ENCODE measurements at places on chromosomes 1 and 21.
A peak's percentile ranks its signal among the peaks of the same experiment; 100 is the strongest.

DNA sequence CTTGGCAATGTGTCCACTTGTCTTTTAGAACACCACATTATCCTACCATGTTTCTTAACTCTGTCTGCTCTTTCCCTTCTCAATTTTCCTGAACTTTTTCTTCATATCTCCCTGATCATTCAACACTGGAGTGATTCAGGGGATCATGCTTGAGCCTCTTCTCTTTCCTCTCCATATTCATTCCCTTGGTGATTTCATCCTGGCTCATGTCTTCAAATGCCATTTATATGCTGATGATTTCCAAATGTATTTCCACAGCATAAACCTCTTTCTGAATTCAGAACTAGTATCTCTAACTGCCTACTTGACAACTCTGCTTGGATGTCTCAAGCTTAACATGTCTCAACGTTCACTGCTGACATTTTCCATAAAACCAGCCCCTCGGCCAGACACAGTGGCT, 8.5 kb upstream of the IVL start:
- no peak for DNase-seq

- DNase-seq: peak; percentile 66
Observed at GRCh38 chr1:36328713-36329112, 5.3 kb upstream of the EVA1B start.

- DNase-seq: no peak
Observed at GRCh38 chr1:186308264-186309060, 66.6 kb downstream of the TPR start.

- DNase-seq: peak; percentile 14
Observed at GRCh38 chr1:208500375-208500774, 256.2 kb upstream of the PLXNA2 start.

GRCh38 chr1:42043811-42044210, 109.4 kb upstream of the GUCA2B start:
- DNase-seq: no peak

- DNase-seq: no peak
Observed at GRCh38 chr1:24866211-24867083, 63.6 kb downstream of the RUNX3 start.

- no peak for DNase-seq
Observed at GRCh38 chr1:162901243-162901642, 40.3 kb upstream of the CCDC190 start.

- no peak for DNase-seq
Observed at GRCh38 chr1:231091831-231092301, 51.8 kb upstream of the FAM89A start.

- no peak for DNase-seq
Observed at GRCh38 chr1:226133504-226134123, 52.9 kb downstream of the ACBD3 start.

DNA sequence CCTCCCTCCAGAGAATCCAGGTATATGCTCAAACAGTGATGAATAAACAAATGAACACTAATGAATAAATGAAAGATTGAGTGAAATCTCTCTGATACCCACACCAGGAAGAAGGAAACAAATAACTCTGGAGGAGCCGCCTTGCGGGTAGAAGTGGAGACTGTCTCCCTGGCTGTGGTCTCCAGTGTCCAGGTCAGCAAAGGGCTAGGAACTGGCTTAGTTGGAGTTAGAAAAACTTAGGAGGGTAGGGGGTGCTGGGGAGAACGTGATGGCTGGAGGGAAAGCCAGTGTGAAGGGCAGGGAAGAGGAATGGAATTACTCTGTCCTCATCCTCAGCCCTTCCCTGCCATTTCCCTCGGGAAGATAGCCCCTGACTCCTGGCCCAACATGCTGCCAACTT, 537 bp downstream of the RHBDL2 start:
- DNase-seq: peak; percentile 6

DNA sequence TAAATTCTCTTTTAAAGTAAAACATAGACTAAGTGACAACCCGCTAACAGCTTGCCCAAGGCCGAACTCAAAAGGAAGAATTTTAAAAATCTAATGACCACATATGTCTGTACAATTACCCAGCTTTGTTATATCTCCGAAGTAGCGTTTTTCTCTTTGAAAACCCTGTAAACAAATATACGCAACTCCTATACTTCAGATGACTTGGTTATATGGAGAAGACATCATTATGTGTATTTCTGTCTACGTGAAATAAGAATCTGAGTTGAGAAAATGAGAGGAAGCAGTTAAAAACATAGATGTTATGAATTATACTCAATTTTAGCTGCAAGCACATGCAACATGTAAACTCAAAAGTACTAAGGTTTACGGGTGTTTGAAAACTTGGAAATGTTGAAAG, 2.0 kb downstream of the PBX1 start:
- DNase-seq: peak; percentile 20

- peak; percentile 46 for DNase-seq
Observed at GRCh38 chr1:58815686-58816071, 31.8 kb upstream of the JUN start.

DNA sequence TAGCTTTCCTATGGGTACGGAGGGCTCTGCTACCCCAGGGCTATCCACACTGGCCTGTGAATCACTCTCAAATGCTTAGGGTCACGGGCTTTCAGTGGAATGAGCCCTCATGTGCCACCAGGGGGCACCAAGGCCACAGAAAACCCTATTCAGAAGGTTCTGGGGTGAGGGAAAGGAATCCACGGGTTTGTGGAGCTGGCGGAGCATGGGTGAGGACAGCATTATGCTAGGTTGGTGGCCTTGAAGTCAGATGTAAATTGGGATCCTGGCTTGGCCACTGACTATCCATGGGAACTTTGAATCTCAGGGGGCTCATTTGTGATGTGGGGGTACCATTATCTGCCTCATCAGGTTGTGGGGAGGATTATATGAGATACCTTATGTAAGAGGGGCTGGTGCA, 5.1 kb upstream of the LAMTOR5 start:
- DNase-seq: peak; percentile 48

GRCh38 chr1:99282536-99282935, 18.2 kb downstream of the PLPPR4 start:
- DNase-seq: no peak

DNA sequence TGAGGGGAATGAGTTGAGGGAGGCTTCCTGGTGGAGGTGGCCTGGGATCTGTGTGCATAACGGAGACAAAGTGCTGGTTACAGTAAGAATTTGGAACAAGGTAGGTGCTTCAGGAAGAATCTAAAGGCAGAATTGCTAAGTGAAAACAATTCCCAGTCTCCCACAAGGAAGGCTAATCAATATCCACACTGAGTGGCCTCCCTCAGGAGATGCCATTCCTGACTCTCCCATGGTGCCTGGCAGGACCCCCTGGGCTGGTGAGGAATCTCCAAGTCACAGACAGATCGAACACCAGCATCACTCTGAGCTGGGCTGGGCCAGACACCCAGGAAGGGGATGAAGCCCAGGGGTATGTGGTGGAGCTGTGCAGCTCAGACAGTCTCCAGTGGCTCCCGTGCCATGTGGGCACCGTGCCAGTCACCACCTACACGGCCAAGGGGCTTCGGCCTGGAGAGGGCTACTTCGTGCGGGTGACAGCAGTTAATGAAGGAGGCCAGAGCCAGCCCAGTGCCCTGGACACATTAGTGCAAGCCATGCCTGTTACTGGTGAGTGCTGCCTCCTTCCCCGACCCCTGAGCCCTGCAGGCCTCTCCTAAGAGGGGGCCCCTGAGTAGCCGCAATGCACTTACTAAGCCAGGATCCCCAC, 30.7 kb downstream of the IGFN1 start:
- no peak for DNase-seq

GRCh38 chr1:5815211-5815610, 177.0 kb downstream of the NPHP4 start:
- DNase-seq: no peak

DNA sequence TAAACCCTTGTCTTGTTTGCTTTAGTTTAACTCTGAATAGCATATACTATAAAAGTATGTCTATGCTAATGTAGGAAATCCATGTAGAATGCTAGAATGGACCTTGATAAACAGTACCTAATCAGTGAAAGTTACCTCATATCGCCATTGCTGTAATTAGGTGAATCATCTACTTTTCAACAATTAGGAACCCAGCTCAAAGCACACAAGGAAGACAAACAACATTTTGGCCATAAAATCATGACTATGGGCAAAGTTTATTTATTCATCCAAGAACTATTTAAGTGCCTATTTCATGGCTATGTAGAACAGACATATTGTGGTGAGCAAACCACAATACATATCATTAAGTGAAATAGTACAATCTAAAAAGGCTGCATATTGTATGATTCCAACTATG, 1043.2 kb downstream of the BRINP3 start:
- no peak for DNase-seq

DNA sequence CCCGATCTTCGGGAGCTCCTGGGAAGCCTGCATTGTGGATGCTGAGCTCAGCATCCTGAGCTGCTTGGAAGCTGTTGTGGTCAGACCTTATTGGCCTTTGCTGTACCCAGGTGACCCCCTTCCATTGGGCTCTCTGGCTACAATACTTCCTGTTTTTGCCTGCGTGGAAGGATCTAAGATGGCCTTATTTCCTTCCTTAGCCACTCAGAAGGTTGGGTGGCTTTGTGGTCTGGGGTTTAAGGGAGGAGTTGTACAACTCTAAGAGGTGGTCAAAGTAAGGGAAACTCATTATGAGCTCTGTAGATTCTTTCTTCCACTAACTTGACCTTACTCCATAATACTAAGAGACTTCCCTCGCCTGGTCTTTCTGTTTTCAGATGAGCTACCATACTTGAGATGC, 17.7 kb downstream of the PFKFB2 start:
- no peak for DNase-seq

DNA sequence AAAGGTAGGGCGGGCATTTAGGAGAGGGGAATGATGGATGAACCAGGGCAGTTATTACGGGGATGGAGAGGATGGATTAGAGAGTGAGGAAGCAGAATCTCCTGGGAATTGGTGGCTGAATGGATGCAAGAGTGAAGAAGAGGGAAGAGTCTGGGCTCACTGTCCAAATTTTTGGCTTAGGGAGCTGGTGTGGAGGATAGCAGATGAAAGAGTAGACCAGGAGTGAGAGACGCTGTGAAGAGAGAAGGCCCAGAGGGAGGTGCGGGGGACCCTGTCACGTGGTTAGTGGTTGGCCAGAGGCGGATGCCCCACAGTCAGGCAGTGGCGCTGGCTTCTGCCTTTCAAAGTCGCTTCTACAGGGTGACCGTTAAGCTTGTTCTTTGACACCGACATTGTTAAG, 78.4 kb downstream of the PEX14 start:
- DNase-seq: no peak

GRCh38 chr1:73593364-73593763, 604.6 kb downstream of the LRRIQ3 start:
- peak; percentile 26 for DNase-seq

DNA sequence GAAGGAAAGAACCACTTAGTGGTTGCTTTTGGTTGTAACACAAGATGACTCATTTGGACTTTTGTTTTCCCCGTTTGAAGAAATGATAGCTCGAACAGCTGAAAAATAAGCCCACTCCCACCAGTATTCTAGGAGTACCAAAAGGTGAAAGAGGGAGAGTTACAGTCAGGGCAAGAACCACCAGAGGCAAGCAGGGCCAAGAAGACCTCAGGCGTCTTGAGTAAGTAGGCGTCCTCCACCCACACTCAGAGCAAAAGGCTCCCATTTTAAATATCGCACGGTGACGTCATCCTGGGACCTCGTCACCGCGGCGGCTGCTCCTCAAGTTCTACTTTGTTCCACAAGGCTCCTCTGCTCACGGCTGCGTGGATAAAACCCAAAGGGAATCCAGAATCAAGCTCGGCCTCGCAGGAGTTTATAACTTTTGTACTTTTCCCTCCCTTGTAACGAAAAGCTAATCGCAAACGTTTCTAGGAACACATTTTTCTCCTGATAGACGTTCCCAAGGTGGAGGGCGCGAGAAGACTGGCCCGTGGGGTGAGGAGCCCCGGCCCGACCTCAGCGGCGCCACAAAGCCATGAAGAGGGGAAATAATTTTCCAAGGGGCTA, 1.2 kb downstream of the BTG3 start:
- peak; percentile 95 for DNase-seq

DNA sequence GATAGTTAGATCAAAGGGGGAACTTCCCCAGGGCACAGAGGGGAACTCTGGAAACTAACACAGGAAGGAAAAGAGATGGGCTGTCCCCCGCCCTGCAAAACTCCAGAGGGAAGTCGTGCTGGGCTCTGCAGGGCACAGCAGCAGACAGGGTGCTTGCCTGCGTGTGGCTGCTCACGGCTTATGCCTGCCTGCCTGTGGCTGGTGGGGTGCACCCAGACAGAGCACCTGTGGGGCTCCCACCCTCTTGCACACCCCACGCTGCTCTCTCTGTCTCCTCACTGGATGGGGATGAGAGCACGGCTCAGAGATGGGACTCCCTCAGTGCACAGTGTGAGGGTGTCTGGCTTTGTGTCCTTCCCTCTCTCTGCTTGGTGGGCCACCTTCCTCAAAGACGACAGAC, 13.5 kb upstream of the ETV3L start:
- peak; percentile 25 for DNase-seq

DNA sequence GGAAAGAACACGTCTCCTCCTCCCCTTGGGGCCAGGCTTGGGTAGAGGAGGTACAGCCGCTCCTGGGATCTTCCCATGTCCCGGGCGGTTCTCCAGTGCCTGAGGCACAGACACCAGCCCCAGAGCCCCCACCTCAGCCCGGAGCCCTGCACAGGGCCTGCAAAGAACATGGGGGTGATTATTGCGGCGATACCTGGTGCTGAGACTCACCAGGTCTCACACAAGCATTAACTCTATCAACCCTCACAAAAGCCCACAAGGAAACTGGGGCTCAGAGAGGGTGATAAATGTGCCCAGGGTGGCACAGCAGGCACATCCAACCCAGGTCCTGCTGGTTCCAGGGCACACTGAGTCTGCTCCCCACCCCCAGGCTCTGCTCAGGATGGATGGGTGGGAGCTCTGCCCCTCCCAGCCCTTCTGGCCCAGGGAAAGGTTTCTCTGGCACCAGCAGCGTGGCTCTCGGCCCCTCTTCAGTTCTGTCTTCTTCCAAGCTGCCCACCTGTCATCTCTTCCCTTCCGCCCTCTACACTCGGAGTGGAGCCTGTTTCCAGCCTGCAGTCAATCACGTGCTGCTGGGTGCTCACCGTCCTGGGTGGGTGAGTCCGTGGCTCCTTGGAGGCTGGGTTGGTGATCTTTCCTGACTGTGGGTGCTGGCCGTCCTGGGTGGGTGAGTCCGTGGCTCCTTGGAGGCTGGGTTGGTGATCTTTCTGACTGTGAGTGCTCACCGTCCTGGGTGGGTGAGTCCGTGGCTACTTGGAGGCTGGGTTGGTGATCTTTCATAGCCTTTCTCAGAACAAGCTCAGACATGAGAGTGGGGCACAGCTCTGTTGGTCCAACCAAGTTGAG, 53.6 kb upstream of the AJAP1 start:
- no peak for DNase-seq

Measured in muscle of leg (tissue), 16 donors.